ENCODE measurements at places on chromosomes 4 and X.

DNA sequence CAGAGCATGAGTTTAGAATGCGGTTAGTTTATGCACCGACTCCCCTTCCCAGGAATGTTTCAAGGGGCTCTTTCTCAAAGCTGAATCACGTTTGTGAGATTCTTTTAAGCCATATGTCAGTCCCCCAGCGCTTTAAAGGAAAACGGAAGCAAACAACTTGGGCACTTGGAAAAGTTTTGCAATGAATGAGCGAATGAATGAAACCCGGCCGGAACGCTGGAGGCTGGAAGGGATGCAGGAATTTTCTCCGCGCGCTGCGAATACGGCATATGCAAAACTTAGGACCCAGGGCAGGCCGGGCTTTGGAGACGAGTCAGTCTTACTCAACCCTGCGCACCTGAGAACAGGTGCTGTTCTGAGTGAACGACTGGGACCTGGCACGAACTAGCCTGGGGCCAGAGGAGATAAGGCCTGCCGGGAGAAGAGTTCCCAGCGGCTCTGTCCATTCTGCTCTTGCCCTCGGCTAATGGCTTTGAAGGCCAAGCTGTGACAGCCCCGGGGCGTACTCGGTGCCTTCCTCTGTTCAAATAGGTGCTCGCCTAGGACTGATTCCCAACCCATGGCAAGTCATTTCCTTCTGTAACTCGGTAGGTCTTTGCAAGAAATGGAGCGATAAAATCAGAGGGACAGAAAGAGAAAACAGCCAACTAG is 743 bp upstream of the NRK start:
- DNase-seq: no peak

- no peak for DNase-seq
These were observed 81.9 kb downstream of the REPS2 start for GRCh38 chrX:17028356-17028755.

GRCh38 chr4:30722359-30723200 is 2.4 kb downstream of the PCDH7 start:
- no peak for DNase-seq

DNA sequence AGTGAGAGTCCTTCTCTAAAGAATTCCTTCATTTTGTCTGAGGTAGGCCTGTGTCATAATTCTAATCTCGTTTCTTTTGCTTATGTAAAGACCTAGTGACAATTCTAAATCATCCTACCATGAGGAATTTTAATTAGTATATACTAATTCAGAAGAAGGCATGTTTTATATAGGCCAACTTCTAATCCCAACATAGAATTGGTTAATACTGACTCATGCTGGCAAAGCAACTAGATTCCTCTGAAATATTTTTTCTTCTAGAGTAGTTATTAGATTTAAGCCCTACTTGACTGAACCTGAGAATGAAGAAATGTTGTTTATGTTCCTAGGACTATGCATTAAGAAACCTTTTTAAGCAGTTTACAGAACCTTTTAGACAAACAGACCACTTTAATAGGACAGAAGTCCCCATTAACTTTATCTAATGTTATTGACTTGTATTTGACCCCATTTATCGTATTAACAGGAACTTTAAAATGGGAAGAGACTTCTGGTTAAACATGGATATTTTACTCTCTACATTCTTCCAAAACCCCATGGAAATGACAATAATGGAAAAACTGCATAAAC is 56.1 kb upstream of the EIF1AX start:
- no peak for DNase-seq

- DNase-seq: no peak
These were observed 16.0 kb downstream of the SULT1E1 start for GRCh38 chr4:69843932-69844331.

DNA sequence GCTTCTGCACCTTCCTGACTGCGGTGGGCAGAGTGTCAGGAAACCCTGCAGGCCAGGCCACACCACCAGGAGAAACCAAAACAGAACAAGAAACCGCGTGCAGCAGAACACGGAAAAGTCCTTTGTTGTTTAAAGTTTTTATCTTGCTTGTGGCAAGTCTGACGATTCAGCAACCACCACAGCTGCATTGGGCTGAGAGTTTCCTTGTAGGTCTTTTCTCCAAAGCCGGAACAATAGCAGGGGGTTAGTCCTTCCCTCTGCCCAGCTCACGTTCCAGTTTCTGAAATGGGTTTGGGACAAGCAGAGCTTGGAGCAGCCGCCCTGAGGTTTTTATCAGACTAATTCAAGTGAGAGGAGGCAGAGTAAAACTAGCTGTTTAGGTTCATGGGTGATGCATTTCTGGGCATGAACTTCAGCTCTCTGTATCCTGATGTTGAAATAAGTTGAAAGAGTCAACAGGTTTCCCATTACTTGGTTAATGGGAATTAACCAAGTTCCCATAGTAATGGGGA is 216.9 kb downstream of the PTTG2 start:
- DNase-seq: peak; percentile 11

GRCh38 chr4:37953620-37954293 is 6.4 kb upstream of the PTTG2 start:
- no peak for DNase-seq

DNA sequence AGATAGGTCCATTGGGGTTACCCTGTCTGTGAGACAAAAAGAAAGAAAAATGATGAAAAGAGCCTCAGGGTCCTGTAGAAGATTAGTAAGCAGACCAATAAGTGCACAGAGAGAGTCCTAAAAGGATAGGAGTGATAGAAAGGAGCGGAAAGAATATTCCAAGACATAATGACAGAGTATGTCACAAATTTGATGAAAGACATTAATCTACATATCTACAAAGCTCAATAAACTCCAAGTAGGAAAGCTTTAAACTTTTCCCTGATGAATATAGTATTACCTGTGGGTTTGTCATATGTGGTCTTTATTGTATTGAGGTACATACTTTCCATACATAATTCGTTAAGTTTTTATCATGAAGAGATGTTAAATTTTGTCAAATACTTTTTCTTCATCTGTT is 73.7 kb downstream of the MTMR8 start:
- DNase-seq: no peak

DNA sequence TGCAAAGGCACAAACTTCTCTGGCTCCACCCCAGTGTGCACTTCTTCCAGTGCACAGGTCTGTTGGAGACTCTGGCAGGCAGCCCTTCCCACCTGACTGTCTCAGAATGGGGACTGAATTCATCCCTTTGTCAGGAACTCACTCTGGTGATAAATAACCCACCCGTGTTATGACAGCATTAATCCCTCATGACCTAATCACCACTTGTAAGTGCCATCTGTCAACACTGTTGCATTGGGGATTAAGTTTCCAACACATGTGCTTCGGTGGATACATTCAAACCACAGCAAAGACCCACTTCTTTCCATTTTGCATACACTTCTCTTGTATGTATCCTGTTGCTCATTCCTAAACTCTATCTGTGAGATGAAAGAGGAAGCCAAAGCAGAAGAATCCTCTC is 1002.9 kb upstream of the IGFBP7 start:
- DNase-seq: no peak

- no peak for DNase-seq
These were observed 176.5 kb downstream of the HS3ST1 start for GRCh38 chr4:11252149-11252548.

GRCh38 chrX:130878350-130879341 is 24.4 kb downstream of the ENOX2 start:
- no peak for DNase-seq

DNA sequence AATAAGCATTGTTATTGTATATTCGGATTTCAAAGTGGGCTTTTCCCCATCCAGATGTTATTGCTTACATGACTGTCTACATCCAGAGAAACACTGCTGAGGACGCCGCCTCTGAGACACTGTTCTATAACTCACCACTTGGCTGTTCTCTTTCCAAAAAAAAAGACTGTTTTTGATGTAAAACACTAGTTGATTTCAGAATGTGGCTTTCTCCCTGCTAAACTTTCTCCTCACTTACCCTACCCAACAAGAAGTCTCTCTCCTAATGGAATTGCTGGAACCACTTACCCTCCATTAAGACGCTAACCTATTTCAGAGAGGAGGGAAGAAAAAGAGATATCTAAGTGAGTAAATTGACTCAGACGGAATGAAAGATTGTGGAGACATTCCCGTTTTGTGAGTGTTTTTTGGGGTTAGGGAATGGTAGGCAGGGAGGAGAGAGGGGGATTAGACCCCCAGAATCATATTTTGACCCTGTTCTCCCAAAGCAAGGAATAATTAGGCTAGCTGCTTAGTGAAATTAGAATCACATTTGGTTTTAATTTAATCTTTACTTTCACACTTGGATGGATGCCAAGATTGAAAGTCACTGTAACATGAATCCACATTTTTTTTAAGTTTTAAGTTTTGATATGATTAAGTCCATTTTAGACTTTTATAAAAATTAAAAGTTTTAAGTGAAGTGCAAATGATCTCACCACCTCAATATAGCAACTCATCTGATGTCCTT is 174.9 kb downstream of the CHIC2 start:
- no peak for DNase-seq

DNA sequence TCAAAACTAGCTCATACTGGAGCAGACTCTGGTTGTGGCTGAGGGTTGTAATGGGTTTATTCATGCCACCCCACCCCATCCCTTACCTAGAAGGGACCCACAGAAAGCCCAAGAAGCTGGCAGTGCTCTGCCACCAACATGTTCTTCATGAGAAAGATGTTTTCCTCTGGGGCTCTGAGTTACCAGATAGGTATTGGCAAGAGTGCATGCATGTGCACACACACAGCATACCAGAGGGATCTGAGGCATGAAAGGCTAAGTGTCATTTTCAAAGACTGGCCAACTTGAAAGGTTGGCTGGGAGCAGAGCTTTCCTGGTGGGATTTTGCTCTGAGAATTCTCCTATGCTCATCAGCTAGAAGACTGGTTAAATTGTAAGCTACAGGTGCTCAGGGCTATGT is 65.2 kb downstream of the PHOX2B start:
- DNase-seq: no peak

DNA sequence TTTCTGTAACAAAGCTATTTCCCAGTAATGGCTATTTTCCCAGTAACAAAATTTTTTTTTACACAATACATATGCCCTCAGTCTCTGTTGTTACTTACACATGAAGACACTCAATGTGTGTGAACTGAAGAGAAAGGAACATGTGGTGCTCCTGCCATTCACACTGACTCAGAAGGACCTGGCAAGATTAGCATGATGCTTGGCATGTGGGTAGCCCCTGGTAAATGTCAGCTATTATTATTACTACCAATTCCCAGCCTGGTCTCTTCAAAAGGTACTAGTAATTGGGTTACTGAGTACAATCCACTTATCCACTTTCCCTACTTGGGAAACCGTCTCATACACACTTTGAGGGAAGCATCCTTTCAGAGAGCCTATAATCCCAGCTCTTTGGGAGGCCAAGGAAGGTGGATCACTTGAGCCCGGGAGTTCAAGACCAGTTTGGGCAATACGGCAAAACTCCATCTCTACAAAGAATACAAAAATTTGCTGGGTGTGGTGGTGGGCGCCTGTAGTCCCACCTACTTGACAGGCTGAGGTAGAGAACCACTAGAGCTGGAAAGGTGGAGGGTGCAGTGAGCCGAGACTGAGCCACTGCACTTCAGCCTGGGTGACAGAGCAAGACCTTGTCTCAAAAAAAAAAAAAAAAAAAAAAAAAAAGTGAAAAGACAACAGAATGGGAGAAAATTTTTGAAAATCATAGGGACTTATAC is 14.6 kb downstream of the RBBP7 start:
- DNase-seq: no peak

DNA sequence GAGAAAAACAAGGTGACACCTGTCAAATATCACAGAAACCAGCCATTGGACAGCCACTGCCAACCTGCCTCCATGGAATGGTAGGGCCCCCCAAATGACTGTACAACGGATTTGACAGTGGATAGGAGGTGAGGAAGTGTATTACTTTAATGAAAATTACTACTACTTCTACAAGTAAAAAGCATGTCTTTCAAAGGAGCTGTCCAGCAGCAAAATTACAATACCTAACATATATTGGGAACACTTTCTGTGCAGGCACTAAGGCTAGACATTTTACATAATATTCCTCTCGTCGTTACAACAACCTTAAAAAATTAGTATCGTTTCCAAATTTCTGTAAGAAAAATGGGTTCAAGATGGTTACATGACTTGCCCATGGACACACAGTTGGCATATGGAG is 14.9 kb downstream of the PPP3CA start:
- no peak for DNase-seq

DNA sequence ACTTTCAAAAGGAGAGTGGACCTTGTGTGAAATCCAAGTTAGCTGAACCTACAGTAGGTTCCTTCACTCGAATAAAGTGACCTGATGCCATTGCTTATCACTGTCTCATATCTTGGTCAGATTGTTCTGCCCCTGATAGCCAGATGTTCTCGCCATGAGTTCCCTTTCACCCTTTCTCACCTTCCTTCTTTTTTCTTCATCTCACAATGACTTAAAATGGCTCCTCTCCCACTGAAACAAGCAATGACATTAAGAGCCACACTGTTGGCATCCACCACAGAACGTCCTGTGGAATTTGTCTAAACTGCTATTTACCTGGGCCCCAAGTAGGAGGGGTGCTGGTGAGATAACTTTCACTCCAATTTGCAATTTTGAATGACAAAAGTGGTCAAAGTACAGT is 227.6 kb upstream of the PPP1R2C start:
- no peak for DNase-seq

- no peak for DNase-seq
These were observed 227.9 kb upstream of the ANKRD50 start for GRCh38 chr4:124940387-124940786.

- no peak for DNase-seq
These were observed 40.0 kb downstream of the ZFX start for GRCh38 chrX:24189490-24189889.

GRCh38 chr4:7777871-7778509 is 161.7 kb downstream of the AFAP1 start:
- DNase-seq: no peak

GRCh38 chr4:114156371-114156770 is 176.9 kb upstream of the ARSJ start:
- no peak for DNase-seq

- no peak for DNase-seq
These were observed 390.7 kb downstream of the MAPK10 start for GRCh38 chr4:85968945-85969819.

GRCh38 chr4:111475001-111475400 is 670.3 kb upstream of the FAM241A start:
- no peak for DNase-seq

GRCh38 chr4:151668689-151669402 is 92.0 kb downstream of the GATB start:
- DNase-seq: no peak

GRCh38 chr4:1172228-1172851 is at the start of gene SPON2:
Gene SPON2, minus strand, starts transcription at chr4:1172583.
- no peak for DNase-seq

GRCh38 chr4:41750626-41751448 is 2.3 kb upstream of the PHOX2B start:
- DNase-seq: no peak

Data from stimulated activated CD8-positive, alpha-beta memory T cell treated with anti-CD3 and anti-CD28 coated beads, Interleukin-4, amount 100 ng/mL, for 4 hours (primary cell).